Trophoblast cell (in vitro differentiated cells and primary cell): ENCODE measurements at places on chromosomes 13 and 19.

DNA sequence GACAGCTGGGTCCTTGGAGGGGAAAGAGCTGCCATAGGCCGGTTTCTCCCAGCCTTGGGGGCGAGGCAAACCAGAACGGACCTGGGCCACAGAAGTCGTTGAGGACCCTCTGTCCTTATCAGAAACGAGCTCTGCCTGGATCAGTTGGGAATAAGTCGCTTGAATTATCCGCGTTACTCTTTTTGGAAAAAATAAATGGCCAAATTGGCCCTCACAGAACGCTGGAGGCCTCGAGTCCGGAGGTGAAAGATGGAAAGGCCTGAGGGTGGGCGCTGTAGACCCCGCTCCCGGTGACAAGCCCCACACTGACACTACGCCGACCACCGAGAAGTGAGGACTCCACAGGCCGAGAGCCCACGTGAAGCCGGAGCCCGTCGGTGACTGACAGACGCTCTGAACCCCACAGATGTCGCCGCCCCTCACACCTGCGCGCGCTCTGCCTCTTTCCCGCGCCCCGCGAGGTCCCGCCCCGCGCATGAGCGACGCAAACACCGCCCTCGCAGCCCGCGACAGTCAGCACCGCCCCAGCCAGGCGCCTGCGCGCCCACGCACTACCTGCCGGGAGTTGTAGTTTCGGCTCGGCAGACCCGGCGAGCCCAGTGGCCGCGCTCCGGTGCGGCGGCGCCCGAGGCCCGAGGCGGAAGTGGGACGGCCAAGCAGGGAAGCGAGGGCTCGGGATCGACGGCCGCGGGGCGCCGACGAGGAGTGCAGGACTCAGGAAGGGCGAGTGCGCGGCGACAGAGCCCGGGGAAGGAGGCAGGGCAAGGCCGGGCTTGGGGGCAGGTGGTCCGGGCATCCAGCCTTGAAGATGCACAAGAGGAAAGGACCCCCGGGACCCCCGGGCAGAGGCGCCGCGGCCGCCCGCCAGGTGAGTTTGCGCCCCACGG, at the start of the genes BRME1 and CC2D1A:
Gene BRME1, minus strand, starts transcription at position 484 of the 887 bp plus-strand sequence. CDS start 1,225 bp downstream, outside the sequence.
Gene CC2D1A, plus strand, starts transcription at position 568 of the 887 bp plus-strand sequence. Its CDS starts 241 bp downstream, at position 809.
- peak; percentile 87 for DNase-seq

- peak; percentile 83 for DNase-seq
Measured at GRCh38 chr13:26785838-26786630, 25.4 kb upstream of the GPR12 start.

- no peak for DNase-seq
Measured at GRCh38 chr13:110014719-110015118, 228.3 kb upstream of the IRS2 start.

DNA sequence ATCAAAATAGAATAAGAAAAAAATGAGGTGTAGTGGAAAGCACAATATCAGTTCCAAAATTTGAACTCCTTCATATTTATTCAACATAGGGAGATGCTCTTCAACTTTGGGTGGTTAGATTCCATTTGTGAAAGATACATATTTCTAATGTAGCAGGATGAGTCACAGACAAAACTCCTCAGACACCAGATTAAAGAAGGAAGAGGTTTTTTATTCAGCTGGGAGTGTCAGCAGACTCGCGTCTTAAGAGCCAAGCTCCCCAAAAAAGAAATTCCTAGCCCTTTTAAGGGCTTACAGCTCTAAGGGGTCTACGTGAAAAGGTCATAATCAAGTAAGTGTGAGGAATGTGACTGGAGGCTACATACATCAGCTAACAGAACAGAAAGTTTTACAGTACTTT, 6.8 kb upstream of the ZNF765 start:
- DNase-seq: peak; percentile 8

GRCh38 chr13:97758317-97758716, 195.2 kb upstream of the IPO5 start:
- DNase-seq: no peak

DNA sequence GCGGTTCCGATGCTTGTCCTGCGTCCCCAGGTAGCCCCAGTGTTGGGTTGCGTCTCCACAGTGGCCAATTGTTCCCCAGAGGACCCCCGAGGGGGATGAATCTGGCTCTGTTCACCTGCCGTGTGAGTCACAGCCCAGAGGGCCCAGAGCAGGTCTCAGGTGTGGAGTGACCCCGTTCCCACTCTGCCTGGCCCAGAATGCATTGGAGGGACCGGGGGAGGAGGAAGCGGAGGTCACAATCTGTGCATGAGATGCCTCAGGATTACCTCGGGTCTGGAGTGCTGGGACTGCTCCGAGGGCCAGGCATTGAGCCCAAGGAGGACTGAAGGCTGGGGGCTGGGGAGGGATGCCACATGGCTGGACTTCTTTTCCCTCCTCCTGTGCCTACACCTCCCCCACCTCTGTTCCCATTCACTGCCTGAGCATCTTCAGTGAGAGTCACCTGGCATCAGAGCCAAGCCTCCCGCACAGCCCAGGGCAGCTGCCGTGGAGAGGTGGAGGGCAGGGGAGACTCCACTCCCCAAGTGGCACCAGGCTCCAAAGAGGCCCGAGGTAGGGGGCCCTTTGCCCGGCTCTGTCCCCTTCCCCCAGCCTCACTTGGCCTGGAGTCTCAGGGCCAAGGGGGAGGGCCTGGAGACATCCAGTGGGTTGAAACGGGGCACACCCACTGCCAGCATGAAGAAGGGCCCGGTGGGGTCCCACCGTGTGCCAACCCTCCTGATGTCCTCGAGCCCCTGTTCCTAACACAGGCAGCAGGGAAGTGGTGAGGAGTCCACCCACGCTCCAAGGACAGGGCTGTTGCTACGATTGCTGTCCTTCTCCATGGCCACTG, 81.1 kb downstream of the CHST8 start:
- no peak for DNase-seq
